Activated T-helper 1 cell treated with anti-CD3 and anti-CD28 coated beads, Interleukin-2, amount 50 U/mL, for 16 hours (primary cell): ENCODE measurements at places on chromosomes 16 and 17.

DNA sequence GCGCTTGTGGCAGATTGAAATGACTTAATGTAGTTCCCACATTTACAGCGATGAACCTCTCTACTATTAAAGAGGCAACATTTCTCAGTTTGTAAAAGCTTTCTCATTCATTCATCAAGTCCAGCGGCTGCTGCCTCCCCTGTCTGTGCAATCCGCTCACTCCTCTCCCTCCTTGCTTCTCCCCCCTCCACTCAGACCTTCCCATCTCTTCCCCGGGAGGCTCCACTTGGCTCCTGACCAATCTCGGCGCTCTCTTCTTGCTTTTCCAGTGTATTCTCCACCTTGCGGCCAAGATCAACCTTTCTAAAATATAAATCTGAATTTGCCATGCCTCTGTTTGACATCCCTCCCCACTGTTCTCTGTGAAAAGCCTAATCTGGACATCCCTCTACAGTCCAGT, 117.5 kb downstream of the ASIC2 start:
- no peak for DNase-seq

DNA sequence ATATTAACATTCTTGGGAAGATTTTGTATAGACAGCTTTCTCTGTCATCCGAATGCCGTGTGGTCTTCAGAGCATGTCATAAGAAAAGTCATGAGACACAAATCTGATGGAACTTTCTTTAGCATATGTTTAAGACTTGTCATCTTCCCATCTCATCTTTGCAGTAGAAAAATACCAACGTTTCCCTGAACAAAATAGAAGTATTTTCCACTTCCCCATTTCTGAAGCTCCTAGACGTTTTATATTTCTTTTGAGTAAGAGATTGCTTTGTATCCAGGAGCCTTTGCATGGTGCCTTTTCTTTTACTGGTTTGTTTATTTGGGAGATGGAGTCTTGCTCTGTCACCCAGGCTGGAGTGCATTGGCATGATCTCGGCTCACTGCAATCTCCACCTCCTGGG, 235.1 kb downstream of the PRKCA start:
- DNase-seq: no peak

DNA sequence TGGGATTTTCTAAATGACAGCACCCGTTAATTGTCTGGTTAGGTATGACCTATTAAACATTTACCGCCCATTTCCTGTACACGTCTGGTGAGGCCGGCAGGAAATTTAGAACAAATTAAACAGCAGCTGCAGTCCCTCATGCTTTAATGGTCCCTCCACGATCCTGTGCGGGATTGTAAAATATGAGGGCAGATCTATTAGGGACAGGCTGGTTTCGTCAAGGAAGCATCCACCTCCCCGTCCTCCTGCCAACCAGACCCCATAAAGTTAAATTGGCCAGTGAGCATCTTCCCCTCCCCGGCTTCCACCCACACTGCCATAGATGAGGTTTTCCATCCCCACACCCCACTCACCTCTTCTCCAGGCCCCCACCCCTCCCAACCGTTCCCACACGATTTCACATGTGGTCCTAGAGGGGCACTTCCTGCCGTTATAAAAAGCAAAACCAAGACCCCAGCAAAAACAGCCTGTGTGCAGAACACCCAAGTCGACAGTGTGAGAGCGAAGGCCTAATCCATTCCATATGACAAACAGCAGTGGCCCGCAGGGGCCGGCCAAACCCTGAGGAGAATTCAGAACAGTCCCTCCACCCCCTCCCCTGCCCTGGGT, 331.9 kb downstream of the FOXL1 start:
- no peak for DNase-seq

GRCh38 chr17:46984892-46985291, 5.8 kb upstream of the RPRML start:
- no peak for DNase-seq

- DNase-seq: no peak
These were observed 73.5 kb downstream of the HS3ST2 start for GRCh38 chr16:22887445-22887844.

GRCh38 chr17:28612936-28613872, 781 bp downstream of the RSKR start:
- DNase-seq: no peak

- DNase-seq: no peak
These were observed 2.1 kb upstream of the ABCA6 start for GRCh38 chr17:69143683-69144231.

DNA sequence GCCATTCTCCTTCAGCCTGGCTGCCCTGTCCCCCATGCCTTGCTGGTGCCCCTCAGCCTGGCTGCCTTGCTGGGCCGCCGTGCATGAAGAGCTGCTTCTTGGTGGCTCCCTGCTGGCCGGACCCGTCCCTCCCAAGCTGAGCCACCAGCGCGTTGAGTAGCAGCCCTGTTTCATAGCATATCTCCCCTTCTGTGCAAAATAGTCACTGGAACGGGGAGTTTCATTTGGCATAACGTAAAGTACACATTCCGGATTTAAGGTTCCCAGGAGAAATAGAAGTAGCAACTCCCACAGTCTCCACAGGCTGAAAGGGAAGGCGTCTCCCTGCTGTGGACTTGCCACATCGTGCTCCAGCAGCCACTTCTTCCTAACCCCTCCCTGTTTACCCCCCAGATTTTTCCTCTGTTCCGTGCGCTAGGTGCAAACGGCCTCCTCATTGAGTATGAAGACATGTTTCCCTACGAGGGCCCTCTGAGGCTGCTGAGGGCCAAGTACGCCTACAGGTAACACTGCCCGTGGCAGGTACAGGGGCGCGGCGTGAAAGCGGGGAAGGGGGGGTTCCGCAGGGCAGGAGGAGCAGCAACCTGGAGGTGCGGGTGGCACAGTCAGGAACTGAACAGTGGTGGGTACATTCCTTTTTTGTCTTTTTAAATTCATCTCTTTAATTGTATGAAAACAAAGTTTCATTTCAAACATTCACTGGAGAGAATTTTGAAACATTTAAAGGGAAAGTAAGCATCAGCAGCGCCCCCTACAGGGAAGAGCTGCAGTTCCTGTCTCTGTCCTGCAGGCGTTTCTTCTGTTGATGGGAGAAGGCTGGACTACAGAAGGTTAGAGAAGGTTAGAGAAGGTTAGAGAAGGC, 5.8 kb upstream of the OGFOD3 start:
- no peak for DNase-seq

- DNase-seq: no peak
These were observed 140.2 kb upstream of the NOL11 start for GRCh38 chr17:67577429-67578141.

- no peak for DNase-seq
These were observed 740 bp upstream of the SLC5A10 start for GRCh38 chr17:18950944-18951905.

- no peak for DNase-seq
These were observed 1.2 kb downstream of the GFAP start for GRCh38 chr17:44914148-44914547.

- DNase-seq: no peak
These were observed 167.1 kb downstream of the CCDC182 start for GRCh38 chr17:57577751-57578607.

- no peak for DNase-seq
These were observed 245.0 kb upstream of the RPL38 start for GRCh38 chr17:73958453-73958852.

- DNase-seq: no peak
These were observed 49.2 kb downstream of the CUEDC1 start for GRCh38 chr17:57905875-57906455.

DNA sequence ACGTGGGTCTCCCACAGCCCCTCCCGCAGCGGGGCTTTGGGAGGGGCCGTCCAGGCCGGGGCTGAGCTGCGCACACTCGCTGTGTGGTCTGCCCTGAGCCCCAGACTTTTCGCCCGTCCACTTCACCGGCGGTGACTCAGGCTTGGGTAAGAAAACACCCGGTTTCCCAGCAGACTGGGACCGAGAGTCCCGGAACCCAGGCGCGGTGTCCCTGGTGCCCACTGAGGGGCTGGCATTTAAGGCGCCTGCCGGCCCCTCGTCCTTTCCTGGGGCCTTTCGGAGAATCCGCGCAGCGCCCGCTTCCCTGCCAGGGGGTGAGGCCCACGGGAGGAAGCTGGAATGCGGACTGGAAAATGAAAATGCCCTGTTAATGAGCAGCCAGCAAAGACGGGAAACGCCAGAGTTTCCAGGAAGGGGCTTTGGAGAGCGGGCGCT, 100.3 kb downstream of the C16orf95 start:
- DNase-seq: no peak

DNA sequence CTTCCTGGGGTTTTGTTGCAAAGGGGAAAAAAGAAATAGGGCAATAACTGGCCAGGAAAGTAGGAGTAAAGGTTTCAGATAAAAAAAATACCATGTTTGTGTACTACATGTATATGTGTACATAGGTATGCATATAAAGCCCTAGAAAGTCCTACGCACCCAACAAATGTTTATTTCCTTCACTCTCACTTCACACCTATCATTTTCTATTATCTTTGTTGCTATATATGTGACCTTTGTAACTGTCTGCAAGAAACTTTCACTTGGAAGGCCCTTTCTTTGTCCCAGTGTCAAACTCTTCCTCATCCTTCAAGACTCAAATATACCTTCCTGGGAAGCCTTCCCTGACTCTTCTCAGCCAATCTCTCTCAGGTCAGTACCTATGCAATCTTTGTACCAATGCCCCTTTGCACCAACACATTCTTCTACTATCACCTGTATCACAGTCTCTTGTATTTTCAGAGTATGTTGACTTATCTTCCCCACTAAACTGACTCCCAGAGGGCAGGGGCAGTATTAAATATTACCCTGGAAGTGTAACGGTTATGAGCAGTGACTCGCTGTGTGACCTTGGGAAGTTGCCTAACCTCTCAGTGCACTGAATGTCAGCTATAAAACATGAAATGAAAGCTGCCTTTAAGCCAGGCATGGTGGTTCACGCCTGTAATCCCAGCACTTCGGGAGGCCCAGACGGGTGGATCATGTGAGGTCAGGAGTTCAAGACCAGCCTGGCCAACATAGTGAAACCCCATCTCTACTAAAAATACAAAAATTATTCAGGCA, 6.5 kb downstream of the XPO6 start:
- no peak for DNase-seq

GRCh38 chr16:23996258-23996955, 160.6 kb downstream of the PRKCB start:
- no peak for DNase-seq

- DNase-seq: no peak
These were observed 128.8 kb upstream of the ASIC2 start for GRCh38 chr17:33421933-33422332.

DNA sequence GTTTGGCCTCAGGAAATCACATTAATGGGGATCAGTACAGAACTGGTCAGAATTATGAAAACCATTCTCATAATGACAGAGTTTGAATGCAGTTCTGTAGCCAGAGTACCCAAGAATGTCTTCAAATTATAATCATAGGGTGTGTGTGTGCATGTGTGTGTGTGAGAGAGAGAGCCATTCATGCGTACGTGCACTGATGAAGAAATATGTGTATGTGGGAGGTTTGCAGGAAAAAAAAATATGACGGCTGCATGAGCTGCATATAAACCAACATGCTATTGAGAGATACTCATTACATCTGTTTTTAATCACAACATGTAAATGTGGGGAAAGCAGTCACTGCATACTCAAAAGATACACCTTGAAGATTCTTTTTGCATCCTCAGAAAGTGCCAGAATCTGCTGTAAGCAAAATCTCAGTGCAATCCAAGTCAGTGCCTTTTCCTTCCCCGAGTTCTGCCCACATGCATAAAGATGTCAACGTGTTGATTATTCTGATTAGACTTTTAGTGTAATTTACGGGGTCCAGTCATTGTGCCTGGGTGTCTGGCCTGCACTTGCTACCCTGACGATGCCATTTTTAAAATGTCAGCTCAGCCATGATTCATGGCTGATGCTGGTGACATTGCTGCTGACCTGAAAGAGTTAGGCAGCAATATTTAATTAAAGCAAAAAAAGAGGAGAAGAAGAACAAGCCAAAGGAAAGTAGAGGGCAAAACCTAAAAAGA, 378.7 kb upstream of the ZFHX3 start:
- DNase-seq: no peak

- DNase-seq: no peak
These were observed 482.2 kb upstream of the GOT2 start for GRCh38 chr16:59216291-59216690.

DNA sequence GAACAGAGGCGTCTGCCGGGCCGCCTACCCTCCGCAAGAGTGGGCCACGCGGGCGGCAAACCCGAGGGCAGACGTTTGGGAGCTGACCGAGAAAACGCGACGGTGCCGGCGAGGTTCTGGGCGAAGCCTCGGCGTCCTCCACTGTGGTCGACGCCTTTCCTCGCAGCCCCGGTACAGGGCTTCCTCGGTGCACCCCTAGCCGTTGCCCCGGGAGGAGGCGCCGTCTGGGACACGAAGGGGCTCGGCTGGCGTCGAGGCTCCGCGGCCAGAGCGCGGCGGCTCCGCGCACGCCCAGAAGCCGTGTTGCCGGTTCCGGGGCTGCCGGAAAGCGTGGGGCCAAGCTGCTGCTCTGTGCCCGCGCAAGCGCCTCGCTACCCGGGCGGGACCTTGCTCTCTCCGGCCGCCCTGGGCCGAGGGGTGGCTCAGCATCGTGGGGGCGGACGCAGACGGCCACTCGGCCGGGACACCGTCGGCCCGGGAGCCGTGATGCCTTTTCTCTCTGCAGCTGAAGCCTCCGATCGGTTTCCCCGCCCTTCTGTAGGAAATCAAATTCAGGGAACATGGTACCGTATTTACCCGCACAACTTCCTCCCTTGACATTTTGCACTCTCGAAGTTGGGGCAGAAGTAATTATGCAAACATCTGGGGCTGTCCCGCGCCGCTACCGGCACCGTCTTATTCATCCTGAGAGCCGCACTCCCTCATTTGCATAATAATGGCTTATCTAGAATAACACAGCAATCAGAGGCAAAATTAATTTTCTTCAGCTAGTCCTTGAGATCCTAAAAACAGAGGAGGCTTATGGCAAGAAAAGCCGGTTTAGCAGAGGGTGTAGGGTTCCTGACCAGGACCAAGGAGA, 7.3 kb upstream of the CBX8 start:
- DNase-seq: peak; percentile 52

- no peak for DNase-seq
These were observed 1.2 kb downstream of the DYNLL2 start for GRCh38 chr17:58084317-58084981.

GRCh38 chr16:77408607-77409006, 26.2 kb downstream of the ADAMTS18 start:
- no peak for DNase-seq

- no peak for DNase-seq
These were observed 41.9 kb downstream of the FAM20A start for GRCh38 chr17:68559316-68559715.

DNA sequence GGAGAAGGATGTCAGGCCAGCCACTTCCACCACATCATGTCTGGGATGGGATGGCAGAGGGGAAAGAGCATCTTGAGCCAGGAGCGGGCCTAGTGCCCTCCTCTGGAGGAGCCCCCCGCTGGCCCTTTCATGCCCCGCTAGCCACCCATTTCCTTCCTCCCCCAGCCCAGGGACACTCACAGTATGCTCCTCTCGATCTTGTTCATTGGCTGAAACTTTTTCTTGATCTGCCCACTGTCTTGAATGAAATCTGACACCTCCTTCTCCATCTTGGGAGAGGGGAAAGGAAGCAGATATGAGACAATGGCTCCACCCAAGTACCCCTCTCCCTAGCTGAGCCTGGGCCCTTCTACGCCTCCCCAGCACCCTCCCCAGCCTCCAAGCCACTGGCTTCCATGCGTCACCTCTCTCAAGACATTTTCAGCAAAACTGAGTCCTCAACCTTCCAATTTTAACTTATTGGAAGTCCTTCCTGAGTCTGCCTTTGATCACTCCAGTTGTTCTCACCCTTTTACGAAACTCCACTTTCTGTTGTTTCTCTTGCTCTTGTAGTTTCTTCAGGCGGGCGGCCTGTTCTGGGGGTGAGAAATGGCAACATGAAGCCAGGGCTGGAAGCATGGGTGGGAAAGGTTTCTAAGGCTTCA, 7.2 kb downstream of the SPAG7 start:
- no peak for DNase-seq
